ENCODE measurements at places on chromosomes 5 and 9.

DNA sequence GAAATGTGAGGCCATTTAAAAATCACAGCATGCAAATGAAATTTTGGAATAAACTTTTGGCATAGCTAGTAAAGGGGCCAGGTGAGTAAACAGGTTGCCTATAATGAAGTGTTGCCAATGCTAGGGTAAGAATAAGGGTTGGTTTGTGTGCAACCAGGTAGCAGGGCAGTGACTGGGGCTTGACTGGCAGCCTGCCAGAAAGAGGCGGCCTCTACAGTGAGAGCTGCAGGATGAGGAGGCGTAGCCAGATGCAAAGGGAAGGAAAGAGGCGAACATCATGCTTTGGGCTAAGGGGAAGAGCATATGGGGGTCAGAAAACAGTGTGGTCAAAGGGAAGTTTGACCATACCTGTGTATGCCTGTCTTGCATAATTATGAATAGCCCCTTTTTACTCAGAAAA is 70.6 kb downstream of the MAST4 start:
- DNase-seq, result no peak
- no peaks in the 10 kb centered on the region for H3K4me1 ChIP-seq
- no peaks in the 10 kb centered on the region for H3K27me3 ChIP-seq
- no peak overlapping the region for H3K27ac ChIP-seq

DNA sequence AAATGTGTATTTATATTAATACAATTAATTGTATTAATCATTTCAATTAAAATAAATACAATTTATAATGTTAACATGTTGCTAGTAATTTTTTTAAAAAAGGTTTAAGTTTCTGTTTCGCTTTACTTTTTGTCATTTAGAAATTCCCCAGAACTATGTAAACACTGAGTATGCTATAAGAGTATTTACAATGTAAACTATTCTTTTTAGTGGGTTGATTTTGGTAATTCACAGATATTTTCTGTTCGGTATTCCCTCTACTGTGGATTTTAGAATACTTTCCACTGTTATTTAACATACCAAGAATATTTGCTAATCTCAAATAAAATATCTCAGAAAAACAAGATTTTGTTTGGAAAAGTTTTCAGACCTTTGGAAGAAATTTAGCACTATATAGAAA is 1564.4 kb downstream of the EFNA5 start:
- no peaks in the 10 kb centered on the region for H3K27me3 ChIP-seq
- H3K27ac ChIP-seq, result no peak overlapping the region
- no peak overlapping the region for H3K4me3 ChIP-seq
- no peak for DNase-seq

GRCh38 chr5:117302949-117303348 is 728.3 kb upstream of the SEMA6A start:
- no peaks in the 10 kb centered on the region for H3K36me3 ChIP-seq
- no peak overlapping the region for H3K27ac ChIP-seq
- no peak overlapping the region for H3K4me3 ChIP-seq
- H3K27me3 ChIP-seq, result no peaks in the 10 kb centered on the region

- no peak overlapping the region for H3K27ac ChIP-seq
- no peak overlapping the region for H3K4me3 ChIP-seq
- H3K36me3 ChIP-seq, result no peaks in the 10 kb centered on the region
- DNase-seq, result no peak
- H3K27me3 ChIP-seq, result no peaks in the 10 kb centered on the region
Measured at GRCh38 chr9:90330231-90330630, 312.4 kb downstream of the DIRAS2 start.

DNA sequence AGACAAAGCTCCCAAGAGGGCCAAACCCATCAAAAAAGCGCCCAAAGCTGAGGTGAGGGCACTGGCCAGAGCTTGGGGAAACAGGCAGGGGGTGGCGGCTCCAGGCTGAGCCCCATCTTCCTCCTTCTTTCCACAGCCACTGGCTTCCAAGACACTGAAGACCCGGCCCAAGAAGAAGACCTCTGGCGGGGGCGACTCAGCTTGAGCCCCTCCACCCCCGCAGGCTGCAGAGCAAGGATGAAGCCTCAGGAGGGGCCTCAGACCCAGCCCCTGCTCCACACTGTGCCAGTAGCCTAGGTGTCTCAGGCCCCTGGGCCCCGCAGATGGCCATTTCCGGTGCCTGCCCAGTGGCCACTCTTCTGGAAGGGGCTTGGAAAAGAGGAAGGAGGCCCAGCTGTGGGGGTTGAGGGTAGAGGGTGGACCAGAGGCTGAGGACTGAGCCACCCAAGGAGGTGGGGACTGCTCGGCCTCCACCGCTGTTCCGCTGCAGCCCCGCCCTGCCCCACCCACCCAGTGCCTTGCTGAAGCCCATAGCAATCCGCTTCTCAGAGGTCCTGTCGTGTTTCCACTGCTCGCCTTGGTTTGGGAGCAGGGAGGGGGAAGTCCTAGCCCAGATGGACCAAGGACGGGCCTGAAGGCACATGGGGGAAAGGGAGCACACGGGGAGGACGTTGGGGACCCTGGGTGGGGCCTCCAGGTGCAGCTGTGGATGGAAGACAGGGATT is 6.9 kb downstream of the REEP2 start:
- H3K4me1 ChIP-seq, result peaks cover 10% of the 10 kb centered on the region
- H3K4me3 ChIP-seq, result no peak overlapping the region
- DNase-seq, result no peak

- no peaks in the 10 kb centered on the region for H3K36me3 ChIP-seq
- H3K4me1 ChIP-seq, result no peaks in the 10 kb centered on the region
- H3K27me3 ChIP-seq, result no peaks in the 10 kb centered on the region
- no peak for DNase-seq
- H3K4me3 ChIP-seq, result no peak overlapping the region
- H3K27ac ChIP-seq, result no peak overlapping the region
Measured at GRCh38 chr5:57414191-57414590, 68.4 kb downstream of the ACTBL2 start.

- H3K27ac ChIP-seq, result peak overlapping the region; percentile 92
- H3K36me3 ChIP-seq, result peaks cover 11% of the 10 kb centered on the region
- H3K4me1 ChIP-seq, result peaks cover 27% of the 10 kb centered on the region
- peak overlapping the region; percentile 98 for H3K4me3 ChIP-seq
- H3K27me3 ChIP-seq, result no peaks in the 10 kb centered on the region
- no peak for DNase-seq
Measured at GRCh38 chr9:121075251-121076036, 689 bp downstream of the CNTRL start.

DNA sequence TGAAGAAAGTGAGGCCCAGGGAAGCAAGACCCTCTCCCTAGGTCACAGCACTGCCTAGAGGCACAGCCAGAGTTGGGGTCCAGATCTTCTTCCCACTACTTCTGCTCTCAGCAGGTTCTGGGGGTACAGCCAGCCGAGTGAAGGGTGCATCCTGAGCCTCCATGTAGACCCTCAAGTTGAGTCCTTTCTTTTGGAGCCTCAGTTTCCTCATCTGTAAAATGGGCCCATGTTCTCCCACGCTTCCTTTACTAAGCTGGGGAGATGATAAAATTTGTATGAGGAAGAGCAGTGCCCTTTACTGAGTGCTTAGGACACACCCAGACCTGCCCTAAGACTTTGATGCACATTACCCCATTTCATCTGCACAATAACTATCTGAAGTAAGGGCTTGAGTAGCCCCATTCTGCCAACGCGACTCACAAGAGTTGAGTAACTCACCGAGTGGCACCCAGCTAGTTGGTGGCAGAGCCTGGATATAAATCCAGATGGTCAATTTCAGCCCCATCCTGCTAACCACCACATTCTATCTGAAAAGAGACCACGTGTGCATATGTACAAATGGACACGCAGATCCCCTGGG is 64.3 kb upstream of the GGTA1 start:
- H3K36me3 ChIP-seq, result no peaks in the 10 kb centered on the region
- no peak overlapping the region for H3K27ac ChIP-seq
- no peak overlapping the region for H3K4me3 ChIP-seq

GRCh38 chr5:111545031-111545430 is 32.7 kb upstream of the STARD4 start:
- no peak overlapping the region for H3K27ac ChIP-seq
- H3K27me3 ChIP-seq, result no peaks in the 10 kb centered on the region
- H3K4me3 ChIP-seq, result no peak overlapping the region

DNA sequence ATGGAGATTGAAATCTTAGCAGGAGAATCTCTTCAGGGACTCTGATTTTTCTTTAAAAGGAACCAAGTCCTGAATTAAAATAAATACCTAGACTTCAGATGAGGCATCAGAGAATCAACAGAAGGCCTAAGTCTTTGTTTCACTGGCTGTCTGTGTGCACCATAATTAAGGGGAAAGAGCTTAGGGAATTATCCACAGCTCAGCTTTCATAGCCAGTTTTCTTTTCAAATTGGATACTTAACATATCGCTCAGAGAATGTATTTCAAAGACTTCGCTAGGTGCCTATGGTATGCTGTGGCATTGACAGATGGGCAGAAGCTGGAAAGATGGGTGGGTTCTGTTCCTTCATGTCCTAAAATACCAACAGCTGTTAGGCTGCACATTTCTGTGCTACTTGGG is 325.8 kb downstream of the TMEM38B start:
- no peaks in the 10 kb centered on the region for H3K4me1 ChIP-seq
- H3K4me3 ChIP-seq, result no peak overlapping the region
- H3K36me3 ChIP-seq, result no peaks in the 10 kb centered on the region
- H3K27me3 ChIP-seq, result no peaks in the 10 kb centered on the region

GRCh38 chr9:764105-764524 is 77.4 kb upstream of the DMRT1 start:
- H3K27me3 ChIP-seq, result no peaks in the 10 kb centered on the region
- no peaks in the 10 kb centered on the region for H3K4me1 ChIP-seq
- DNase-seq, result no peak
- H3K36me3 ChIP-seq, result no peaks in the 10 kb centered on the region

DNA sequence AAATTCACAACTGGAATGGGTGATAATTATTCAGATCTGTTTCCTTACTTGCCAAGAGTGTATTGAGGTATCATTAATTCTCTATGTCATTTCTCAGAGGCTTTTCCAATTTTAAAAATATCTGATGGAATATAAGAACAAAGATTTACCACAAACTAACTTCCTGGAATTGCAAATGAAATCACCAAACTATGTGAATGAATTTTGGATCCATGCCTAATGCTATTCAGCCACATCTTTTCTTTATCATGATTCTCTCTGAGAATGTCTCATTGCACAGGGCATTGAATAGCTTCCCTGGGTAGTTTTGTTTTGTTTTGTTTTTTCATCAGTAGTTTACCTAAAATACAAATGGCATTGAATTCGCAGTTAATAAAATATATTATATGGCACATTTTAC is 146.9 kb upstream of the FBN2 start:
- H3K36me3 ChIP-seq, result no peaks in the 10 kb centered on the region
- no peaks in the 10 kb centered on the region for H3K27me3 ChIP-seq
- no peaks in the 10 kb centered on the region for H3K4me1 ChIP-seq
- no peak for DNase-seq

- H3K27me3 ChIP-seq, result no peaks in the 10 kb centered on the region
- no peaks in the 10 kb centered on the region for H3K36me3 ChIP-seq
- no peak overlapping the region for H3K4me3 ChIP-seq
Measured at GRCh38 chr9:127628758-127629467, 16.8 kb downstream of the STXBP1 start.

DNA sequence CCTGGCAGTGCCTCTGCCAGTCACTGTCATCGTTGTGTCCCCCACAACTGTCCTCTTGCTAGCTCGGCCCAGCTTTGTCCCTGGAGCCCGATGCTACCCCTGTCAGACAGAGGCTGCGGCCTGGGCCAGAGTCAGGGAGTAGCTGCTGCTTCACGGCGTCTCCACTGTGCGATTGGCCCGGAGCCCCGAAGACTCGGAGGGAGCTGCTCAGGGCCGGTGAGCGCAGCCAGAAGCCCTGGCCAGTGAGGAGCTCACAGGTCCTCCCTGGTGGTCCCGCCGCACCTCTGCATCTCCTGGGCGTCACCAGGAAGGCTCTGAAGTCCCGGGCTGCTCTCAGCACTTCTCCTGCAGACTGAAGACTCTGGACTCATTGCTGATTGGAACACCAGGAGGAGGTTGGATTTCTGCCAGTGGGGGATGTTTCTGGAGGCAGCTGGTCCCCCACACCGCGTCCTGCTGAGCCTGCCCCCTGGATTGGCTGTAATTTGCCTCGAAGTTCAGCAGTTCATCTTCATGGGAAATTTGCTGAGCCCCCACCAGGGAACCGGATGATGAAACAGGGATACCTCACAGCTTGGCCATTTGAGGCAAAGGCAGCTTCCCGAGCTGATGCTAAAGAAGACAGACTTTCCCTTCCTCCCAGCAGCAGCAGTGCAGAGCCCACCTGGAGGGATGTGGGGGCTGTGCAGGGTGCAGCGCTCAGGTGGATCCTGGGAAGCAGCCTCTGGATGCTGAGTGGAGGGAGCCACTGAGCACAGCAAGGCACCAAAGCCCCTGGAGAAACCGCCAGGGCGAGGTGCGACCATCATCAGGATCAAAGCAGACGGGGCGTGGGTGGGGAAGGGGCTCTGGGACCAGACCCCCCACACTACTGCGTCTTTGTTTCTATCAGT is 45.6 kb downstream of the USP20 start:
- no peaks in the 10 kb centered on the region for H3K27me3 ChIP-seq
- H3K36me3 ChIP-seq, result peaks cover 16% of the 10 kb centered on the region
- H3K4me1 ChIP-seq, result peaks cover 5% of the 10 kb centered on the region
- no peak overlapping the region for H3K27ac ChIP-seq
- no peak for DNase-seq
- no peak overlapping the region for H3K4me3 ChIP-seq

DNA sequence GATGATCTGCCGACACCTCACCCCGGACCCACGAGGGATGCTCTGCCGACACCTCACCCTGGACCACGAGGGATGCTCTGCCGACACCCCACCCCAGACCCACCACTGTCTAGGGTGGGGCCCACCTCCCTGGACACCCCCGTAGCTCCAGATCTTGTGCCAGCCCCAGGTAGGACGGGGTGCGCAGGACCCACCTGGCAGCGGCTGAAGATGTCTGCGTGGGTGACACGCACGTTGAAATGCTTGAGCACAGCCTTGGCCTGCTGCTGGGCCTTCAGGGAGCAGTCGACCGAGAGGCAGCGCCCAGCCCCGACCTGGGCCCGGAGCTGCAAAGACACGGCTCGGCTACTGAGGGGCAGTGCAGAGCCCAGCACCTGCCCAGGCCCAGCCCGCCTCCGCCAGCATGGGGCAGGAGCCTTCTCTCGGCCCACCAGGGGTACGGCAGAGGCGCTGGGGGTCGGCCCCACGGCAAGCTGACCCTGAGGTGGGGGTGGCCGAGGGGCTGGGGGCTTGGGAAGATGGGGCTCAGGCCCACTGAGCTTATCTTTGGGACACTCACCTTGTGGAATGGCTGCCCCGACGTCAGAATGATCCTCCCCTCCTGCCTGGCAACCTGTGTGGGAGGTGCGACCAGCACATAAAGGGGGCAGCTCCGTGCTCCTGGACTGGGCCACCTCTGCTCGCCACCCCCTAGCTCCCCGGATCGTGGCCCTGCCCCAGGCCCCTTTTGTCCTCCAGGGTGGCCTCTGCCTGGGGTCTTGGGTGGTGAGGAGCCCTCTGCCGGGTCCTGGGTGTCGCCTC is 21.7 kb upstream of the NRARP start:
- H3K4me1 ChIP-seq, result peaks cover 21% of the 10 kb centered on the region
- H3K27me3 ChIP-seq, result no peaks in the 10 kb centered on the region
- H3K4me3 ChIP-seq, result no peak overlapping the region
- no peak for DNase-seq

- H3K27me3 ChIP-seq, result no peaks in the 10 kb centered on the region
- H3K27ac ChIP-seq, result no peak overlapping the region
Measured at GRCh38 chr5:154238776-154239481, 48.4 kb downstream of the GALNT10 start.
